Aorta (tissue), 5 donors: ENCODE measurements at places on chromosomes 6 and 20.

DNA sequence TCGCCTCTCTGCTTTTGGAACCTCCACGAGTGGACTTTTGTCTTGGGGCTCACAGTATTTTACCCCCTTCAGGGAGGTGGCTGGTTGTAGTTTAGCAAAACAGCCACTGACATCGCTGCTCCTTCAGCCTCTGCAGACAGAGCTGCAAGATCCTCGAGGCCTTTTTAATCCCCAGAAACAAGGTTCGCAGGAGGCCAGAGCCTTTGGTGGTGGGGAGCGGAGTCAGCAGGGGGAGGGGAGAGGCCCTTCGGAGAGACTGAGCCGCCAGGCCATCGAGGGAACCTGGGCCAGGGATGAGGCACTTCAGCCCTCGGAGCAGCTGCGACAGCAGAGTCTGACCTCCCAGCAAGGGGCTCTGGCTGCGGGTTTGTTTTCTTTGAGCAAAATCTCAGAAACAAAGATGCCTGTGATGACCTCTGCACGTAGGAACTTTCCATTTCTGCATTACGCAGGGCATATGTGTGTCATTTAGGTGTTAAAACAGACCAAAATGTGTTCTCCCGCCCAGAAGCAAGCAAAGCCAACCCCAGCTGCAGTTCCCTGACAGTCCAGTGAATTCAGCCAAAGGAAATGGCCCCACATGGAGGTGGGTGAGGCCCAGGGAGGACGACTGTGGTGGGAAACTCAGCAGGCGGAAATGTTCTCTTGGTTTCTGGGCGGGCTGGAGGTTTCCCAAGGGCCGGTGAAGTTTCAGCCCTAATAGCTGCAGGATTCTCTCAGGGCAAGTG lies 171.2 kb upstream of the SULF2 start:
- DNase-seq, result no peak

GRCh38 chr20:22687676-22688349 lies 103.4 kb upstream of the FOXA2 start:
- no peak for DNase-seq

DNA sequence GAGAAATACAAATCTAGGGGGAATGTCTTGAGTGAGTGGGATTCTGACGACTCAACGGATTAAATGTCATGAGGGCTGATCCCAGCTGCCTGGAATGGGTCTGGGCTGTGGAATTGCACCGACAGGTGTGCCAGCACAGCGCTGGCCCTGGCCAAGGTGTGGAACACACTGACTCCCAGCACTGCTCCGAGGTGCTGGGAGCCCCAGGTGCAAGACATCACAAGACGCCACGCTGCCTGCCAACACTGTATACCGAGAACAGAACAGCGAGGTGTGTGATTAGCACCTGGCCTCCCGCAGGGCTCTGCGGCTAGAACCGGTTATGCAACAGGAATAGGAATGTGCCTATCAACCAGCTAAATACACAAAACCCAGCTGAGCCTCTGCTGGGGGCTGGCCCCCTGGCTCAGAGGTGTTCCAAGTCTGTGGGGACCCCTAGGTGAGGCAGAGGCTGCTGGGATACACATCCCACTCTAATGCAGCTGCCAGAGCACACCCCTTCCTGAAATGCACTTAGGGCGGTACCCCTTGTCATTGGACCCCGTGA lies 24.8 kb upstream of the APMAP start:
- DNase-seq, result peak; percentile 23

DNA sequence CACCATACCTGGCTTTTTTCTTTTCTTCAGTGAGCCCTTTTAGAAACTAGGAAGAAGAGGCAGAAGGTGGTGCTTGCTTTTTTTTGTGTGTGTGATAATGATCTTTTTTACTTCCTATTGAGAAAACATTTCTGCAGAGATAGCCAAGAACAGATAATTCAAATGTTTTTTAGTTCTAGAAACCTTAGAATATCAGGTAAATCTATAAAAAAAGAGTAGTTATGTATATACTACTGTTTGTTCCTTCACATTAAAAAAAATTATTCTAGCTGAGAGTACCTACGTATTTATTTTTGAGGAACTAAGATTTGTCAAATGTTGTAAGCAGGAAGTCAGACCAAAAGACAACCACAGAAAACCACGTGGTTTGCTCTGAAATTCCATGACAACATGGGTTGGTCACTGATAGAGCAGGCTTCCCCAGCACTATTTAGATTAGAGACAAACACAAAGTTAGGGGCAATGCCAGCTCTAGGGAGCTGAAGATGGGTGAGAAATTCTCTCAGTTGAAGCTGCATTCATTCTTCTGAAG lies 12.8 kb downstream of the STK4 start:
- no peak for DNase-seq

DNA sequence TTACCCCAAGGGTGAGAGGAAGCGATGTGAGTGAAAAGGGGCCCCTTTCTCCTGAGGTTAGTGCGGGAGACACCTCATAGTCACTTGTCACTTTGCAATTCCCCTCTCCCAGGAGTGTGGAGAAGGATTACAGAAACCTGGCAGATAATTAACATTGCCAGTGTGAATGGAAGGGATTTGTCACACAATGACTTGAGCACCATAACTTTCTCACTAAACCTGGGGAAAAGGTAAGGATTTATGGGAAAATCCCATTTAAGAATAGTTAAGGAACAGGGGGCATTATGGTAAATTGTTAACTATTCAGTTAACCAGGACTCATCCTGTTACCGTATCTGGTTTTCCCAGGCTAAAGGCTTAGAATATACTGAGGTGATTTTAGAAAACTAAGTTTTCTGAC lies 219.5 kb upstream of the JAG1 start:
- no peak for DNase-seq

DNA sequence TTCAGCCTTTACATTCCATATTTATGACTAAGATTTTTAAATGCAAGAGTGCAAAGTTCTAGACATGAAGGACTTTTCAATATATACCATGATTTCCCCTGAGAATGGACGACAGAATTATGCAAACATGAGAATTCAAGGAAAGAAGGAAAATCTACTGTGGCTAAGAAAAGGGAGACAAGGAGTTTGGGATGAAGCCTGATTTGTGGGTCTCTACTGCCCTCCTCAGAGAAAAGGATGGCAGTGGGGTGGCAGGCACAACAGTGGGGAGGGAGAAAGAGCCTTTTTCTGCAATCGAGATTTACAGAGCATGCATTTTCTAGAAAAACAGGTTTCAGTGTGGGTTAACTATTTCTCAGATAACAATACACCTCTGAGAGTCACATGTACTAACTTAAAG lies 466.9 kb upstream of the NRSN1 start:
- no peak for DNase-seq

- no peak for DNase-seq
Observed at GRCh38 chr6:169887529-169888140, 136.2 kb downstream of the ERMARD start.

- no peak for DNase-seq
Observed at GRCh38 chr6:143695969-143696663, 18.4 kb downstream of the PHACTR2 start.

GRCh38 chr20:37627767-37628130 lies 66.1 kb upstream of the CTNNBL1 start:
- DNase-seq, result no peak

DNA sequence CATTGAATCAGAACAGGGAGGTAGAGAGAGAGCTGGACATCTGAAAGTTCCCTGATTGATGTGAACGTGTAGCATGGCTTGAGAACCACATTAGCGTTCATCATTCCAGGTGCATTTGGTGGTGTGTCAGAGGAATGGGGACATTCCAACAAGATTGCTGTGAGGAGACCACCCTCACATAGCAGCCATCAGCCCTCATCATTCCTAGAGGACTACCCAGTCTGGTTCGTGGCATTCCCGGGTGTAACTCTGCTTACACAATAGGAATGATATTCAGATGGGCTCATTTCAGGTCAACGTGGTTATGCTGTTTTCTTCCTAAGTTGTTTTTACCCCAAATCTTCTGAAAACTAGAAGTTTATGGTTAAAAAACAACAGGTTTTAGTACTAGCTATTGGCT lies 62.2 kb upstream of the KLHL31 start:
- DNase-seq, result no peak

DNA sequence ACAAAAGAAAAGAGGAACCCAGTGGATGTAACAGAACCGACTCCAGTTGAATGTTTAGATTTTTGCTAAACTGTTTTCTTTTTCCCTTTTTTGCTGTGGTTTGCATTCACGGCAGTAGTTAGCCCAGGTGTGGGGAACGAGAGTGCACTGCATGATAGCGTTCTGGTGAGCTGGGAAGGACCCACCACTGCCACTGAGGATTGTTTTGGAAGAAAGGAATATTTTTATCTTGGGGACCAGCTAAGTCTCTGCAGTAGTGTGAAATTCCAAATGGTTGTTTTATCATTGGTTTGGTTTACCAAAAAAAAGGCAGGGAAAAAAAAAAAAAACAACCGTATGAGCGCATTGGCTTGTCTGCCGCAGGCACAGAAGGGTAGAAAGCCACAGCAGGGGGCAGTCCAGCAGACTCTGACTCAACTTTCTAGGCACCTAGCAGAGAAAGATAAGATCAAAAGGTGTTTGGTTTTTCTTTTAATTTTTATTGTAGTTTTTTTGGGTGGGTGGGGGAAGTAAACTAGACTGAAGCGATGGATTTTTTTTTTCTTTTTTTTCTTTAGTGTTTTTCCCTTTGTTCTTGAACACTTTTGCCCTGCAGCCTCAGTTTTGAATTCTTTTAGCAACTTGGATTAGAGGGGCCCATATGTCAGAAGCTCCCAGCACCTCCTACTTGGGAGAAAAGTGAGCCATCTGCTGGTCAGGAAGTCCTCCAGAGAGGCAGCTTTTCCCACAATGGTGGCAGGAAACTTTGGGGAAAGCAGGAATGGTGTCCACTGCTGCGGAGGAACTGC lies 13.5 kb upstream of the RAB5IF start:
- DNase-seq, result no peak

GRCh38 chr20:17965042-17965697 lies 3.4 kb downstream of the SNX5 start:
- DNase-seq, result no peak

GRCh38 chr20:4922186-4922585 lies 79.1 kb downstream of the SLC23A2 start:
- no peak for DNase-seq

DNA sequence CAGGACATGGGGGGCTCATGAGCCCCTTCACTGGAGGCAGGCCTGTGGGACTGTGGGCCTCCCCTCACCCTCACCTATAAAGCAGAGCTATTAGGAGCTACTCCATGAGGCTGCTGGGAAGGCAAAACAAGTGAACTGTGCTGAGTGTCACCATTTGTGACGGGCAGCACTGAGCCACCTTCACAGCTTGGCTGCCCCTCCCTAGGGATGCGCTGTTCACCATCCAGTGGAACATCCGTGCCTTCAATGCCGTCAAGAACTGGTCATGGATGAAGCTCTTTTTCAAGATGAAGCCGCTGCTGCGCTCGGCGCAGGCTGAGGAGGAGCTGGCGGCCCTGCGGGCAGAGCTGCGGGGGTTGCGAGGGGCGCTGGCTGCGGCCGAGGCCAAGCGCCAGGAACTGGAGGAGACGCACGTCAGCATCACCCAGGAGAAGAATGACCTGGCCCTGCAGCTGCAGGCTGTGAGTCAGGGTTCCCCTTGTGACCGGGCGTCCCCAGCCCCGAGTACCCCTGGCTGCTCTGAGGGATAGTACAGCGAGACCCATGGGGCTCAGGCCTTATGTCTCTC lies 38.4 kb downstream of the MYH7B start:
- no peak for DNase-seq

- DNase-seq, result no peak
Observed at GRCh38 chr20:57974863-57975262, 253.6 kb downstream of the ANKRD60 start.

DNA sequence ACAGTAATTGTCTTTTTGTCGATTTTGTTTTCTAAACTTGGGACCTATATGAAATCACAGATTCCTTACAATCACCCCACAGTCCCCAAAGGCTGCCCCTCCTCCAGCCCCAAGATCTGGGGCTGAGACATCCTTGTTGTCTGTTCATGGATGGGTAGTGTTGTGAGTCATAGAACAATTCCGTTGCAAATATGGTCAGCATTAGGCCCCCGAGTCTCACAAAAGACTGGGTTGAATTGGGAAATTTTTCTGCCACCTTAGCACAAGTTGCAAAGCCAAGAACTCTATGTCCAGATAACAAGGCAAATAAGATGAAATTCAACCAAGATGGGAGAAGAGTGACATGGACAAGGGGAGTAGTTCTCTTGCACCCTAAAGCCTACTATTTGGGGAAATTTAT lies 10.5 kb upstream of the TAB2 start:
- DNase-seq, result no peak

DNA sequence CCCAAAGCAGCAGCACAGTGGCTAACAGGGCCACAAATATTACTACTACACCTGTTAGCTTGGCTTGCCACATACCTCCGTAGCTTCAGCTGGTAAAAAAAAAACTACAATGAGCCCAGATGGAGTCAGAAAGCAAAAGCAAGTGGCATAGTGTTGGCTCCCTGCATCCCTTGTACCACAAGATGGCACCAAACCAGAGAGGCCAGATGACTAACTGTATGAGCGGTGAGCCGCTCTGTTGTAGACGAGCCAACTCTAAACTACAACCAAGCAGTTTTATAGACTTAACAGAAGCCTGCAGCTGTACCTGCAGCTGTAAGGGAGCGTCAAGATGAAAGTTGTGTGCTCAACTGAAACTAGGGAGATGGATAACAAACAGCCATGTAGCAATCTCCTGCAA lies 84.5 kb upstream of the MCHR2 start:
- no peak for DNase-seq

- DNase-seq, result no peak
Observed at GRCh38 chr6:160378218-160378617, 30.0 kb downstream of the SLC22A3 start.

DNA sequence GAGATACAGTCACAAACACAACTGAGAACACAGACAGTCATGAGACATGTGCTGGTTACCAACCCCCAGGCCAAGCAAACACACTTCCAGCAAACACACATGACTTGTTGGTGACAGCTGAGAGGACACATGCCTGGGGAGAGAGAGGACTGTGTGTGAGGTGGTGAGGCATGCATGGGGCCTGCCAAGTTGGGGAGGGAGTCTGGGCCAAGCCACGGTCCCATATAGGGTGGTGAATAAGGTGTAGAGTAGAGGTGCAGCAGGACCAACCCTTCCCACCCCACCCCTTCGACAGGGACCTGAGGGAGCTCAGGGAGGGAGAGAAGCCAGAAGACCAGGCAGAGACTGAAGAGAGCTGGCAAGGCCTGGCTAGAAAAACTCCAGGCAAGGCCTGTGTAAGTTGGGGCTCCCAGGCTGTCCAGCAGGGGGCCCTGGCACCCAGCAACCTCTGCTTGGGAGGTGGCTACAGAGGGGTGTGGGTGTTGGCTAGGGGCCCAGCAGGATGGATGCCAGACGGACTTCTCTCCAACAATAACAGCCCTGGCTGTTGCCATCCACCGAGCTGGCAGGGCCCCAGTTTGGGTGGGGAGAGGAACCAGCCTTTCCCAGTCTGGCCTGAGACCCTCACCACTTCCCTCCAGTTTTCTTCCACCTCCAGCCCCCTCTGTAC lies 2.0 kb upstream of the SLC29A1 start:
- peak; percentile 96 for DNase-seq
